ENCODE measurements at places on chromosomes 12 and 14.

DNA sequence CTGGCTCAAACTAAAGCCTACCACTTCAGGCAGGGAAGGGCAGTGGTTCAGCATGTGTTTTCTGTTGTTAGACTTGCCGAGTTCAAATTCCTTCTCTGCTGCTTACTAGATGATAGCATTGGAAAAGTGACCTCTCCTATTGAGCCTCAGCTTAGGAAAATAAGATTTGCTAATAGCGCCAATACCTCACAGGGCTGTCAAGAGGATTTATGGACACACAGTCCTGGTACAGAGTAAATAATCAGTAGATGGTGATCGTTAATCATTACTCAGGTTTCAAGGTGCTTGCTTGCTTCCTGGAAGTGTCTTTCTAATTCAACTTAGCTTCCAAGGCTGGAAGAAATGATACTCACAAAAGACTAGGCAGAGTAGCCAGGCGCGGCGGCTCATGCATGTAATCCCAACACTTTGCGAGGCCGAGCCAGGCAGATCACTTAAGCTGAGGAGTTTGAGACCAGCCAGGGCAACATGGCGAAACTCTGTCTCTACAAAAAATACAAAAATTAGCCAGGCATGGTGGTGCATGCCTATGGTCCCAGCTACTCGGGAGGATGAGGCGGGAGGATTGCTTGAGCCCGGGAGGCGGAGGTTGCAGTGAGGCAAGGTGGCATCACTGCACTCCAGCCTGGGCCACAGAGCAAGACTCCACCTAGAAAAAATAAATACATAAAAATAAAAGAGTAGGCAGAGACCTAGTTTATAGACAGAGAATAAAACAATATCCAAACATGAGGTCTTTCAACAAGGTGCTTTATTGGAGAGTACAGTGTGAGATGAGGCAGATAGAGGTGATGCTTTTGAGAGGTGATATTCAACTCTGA lies 6.0 kb downstream of the PLA2G1B start:
- no peak overlapping the region for H3K27ac ChIP-seq
- DNase-seq = no peak
- no peak overlapping the region for H3K4me3 ChIP-seq
- peaks cover 14% of the 10 kb centered on the region for H3K4me1 ChIP-seq
- no peaks in the 10 kb centered on the region for H3K36me3 ChIP-seq

DNA sequence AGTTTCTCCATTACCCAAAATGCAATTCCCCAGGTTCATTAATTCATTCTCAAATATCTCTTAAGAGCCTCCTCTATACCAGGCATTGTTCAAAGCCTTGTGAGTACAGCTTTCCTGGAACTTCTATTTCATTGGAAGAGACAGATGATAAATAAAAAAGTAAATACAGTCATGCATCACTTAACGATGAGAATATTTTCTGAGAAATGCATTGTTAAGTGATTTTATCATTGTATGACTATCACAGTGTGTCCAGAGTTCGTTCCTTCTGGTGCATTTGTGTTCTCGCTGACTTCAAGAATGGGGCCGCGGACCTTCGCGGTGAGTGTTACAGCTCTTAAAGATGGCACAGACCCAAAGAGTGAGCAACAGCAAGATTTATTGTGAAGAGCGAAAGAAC lies 66.0 kb downstream of the ANO4 start:
- no peaks in the 10 kb centered on the region for H3K36me3 ChIP-seq
- H3K4me1 ChIP-seq = no peaks in the 10 kb centered on the region
- no peaks in the 10 kb centered on the region for H3K27me3 ChIP-seq
- no peak for DNase-seq
- H3K27ac ChIP-seq = no peak overlapping the region
- no peak overlapping the region for H3K4me3 ChIP-seq

GRCh38 chr14:36086629-36087395 lies 89.7 kb downstream of the PTCSC3 start:
- no peaks in the 10 kb centered on the region for H3K4me1 ChIP-seq
- no peak for DNase-seq
- H3K4me3 ChIP-seq = no peak overlapping the region
- H3K36me3 ChIP-seq = no peaks in the 10 kb centered on the region
- no peak overlapping the region for H3K27ac ChIP-seq

- peaks cover 8% of the 10 kb centered on the region for H3K4me1 ChIP-seq
- H3K27me3 ChIP-seq = peaks cover 41% of the 10 kb centered on the region
- no peak for DNase-seq
- H3K27ac ChIP-seq = no peak overlapping the region
These were observed 794 bp downstream of the SLC22A17 start for GRCh38 chr14:23351681-23352505.

- peaks cover 1% of the 10 kb centered on the region for H3K36me3 ChIP-seq
- peaks cover 6% of the 10 kb centered on the region for H3K27me3 ChIP-seq
These were observed 6.5 kb downstream of the MEG3 start for GRCh38 chr14:100832311-100832960.

DNA sequence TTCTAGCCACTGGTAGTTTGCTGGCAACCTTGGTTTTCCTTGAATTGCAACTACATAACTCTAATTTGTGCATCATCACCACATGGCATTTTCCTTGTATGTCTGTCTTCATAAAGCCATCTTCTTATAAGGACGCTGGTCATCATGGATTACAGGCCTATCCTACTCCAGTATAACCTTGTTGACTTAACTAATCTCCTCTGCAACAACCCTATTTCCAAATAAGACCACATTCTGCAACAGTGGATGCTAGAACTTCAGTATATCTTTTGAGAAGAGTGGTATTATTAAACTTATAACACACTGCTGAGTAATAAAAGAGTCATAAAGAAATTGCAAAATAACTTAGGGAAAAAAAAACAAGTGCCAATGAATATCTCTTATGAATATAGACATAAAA lies 511.8 kb upstream of the FOXG1 start:
- H3K36me3 ChIP-seq = no peaks in the 10 kb centered on the region
- no peaks in the 10 kb centered on the region for H3K4me1 ChIP-seq
- DNase-seq = no peak
- no peaks in the 10 kb centered on the region for H3K27me3 ChIP-seq
- no peak overlapping the region for H3K27ac ChIP-seq
- H3K4me3 ChIP-seq = no peak overlapping the region

DNA sequence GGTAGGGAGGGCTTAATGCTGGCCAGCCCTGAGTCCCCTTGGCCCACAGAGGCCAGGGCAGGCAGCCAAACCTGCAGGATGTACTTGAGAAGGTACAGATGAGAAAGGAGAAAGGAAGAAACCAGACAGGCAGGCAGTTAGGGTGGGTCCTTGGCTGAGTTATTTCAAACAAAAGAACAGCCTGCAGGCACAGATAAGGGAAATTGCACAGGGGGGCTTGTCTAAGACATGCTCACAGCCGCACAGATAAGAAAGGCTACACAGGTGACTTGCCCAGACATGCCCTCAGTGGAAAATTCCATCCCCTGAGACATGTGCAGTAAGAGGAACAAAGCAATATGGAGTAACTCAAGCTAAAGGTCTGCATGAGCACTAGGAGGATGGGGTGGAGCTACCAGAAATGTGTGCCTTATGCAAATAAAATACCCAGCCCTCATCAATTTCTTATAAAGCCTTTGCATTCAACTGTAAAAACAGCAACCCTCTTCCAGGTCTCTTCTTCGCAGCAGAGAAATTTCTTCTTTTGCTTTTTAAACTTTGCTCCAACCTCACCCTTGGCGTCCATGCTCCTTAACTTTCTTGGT lies 158.2 kb upstream of the RGS6 start:
- no peak for DNase-seq
- peaks cover 13% of the 10 kb centered on the region for H3K4me1 ChIP-seq
- peaks cover 6% of the 10 kb centered on the region for H3K27me3 ChIP-seq
- H3K4me3 ChIP-seq = no peak overlapping the region
- peaks cover 6% of the 10 kb centered on the region for H3K36me3 ChIP-seq

DNA sequence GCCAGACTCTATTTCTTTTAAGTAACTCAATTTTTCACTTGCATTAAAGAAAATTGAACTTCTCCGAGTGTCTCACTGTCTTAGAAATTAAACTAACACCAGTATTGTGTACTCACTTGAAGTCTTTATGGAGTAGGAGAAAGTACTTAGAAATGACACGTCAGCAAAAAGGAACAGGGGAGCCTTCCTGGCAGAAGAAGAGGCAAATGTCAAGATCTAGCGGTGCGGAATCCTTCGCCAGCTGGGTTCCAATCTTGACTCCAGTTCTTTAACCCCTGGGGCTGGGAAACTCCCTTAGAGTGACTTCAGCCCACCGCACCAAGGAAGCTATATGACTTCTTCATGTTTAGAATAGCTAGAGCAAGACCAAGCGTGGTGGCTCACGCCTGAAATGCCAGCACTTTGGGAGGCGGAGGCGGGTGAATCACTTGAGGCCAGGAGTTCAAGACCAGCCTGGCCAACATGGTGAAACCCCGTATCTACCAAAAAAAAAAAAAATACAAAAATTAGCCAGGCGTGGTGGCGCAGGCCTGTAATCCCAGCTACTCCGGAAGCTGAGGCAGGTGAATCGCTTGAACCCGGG lies 34.4 kb downstream of the WBP11 start:
- peak overlapping the region; percentile 96 for H3K4me3 ChIP-seq
- peaks cover 47% of the 10 kb centered on the region for H3K36me3 ChIP-seq
- DNase-seq = peak; percentile 40
- H3K27ac ChIP-seq = peak overlapping the region; percentile 98
- no peaks in the 10 kb centered on the region for H3K27me3 ChIP-seq

GRCh38 chr12:84842406-84843013 lies 70.1 kb downstream of the SLC6A15 start:
- peaks cover 10% of the 10 kb centered on the region for H3K4me1 ChIP-seq
- H3K4me3 ChIP-seq = no peak overlapping the region
- H3K27ac ChIP-seq = no peak overlapping the region

All from T-helper 2 cell treated with Interferon-gamma antibody and Interleukin-4, amounts not matched to agents 5 μg/mL and 100 μg/mL, for 36 hours (primary cell).